ENCODE measurements at places on chromosomes 12 and 14.

DNA sequence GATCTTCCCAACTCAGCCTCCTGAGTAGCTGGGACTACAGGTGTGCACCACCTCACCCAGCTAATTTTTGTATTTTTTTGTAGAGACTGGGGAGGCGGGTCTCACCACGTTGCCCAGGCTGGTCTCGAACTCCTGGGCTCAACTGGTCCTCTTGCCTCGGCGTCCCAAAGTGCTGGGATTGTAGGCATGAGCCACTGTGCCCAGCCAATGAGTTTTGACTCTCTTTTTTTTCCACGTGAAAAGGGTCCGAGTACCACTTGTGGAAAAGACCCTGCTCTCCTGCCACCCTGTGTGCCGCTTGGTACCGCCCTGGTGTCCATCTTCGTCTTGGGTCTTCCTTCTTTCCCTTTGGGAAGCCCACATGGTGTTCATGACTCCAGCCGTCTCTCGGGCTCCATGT lies 17.6 kb downstream of the TEDC1 start:
- no peak for DNase-seq

GRCh38 chr14:95490138-95490509 lies 26.3 kb downstream of the SYNE3 start:
- DNase-seq, result no peak

GRCh38 chr14:95901054-95901453 lies 24.4 kb downstream of the TUNAR start:
- DNase-seq, result no peak

GRCh38 chr14:34069854-34070582 lies 119.1 kb upstream of the EGLN3 start:
- DNase-seq, result no peak

DNA sequence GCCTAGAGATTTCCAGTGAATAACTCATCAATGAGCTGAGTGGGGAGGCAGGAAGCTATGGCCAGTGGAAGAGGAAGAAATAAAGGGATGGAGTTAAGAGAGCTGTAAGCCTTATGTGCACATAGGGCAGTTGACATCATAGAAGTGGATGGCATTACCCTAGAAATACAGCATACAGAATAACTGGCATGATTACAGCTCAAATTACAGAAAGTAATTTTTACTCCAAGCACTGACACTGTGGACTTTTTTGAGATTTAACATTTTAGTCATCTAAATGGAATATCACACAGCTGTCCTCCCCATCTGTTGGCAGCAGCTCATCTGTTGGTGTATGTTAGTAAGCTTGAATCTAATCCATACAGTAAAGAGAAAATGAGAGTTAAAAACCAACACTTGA lies 5.4 kb upstream of the IPO8 start:
- no peak for DNase-seq

- DNase-seq, result no peak
Measured at GRCh38 chr12:131063413-131063812, 109.7 kb downstream of the ADGRD1 start.

- DNase-seq, result no peak
Measured at GRCh38 chr12:86660488-86661147, 404.4 kb upstream of the MGAT4C start.

All from AG09309 (cell line).